Psoas muscle (tissue), 8 donors: ENCODE measurements at places on chromosomes 1 and 21. TPM values are rescaled to one million over a fixed set of nuclear protein-coding genes. Genes with fewer than 3 reads are reported as not detected.

DNA sequence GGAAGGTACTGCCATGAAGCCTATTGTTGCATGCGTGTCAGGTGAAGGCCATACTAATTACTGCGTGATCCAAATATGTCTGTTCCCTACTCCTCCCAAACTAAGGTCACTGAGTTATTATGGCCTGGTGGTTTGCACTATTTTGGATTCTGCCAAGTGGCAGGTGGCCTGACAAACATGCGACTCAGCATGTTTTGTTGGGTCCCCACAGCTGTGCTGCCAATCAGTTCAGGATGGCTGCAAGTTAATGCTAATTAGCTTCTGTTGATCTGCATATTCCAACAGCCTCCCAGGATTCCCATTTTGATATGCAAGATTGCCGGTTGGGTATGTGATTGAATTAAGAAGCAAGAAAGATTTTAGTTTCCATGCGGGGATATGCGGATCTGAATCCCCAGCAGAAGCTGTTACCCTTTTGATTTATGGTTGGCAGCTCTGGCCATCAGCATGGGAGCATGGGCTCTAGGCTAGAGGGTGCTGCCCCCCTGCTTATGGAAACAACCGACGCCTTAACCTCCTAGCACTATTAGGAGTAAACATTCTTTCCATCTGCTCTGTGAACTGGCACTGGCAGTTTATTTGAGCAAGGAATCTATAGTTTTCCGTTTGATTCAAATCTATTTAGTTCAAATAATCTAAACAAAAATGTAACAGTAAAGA lies 429.8 kb upstream of the C1orf87 start:
- H3K4me1 ChIP-seq: no peaks in the 10 kb centered on the region
- H3K4me3 ChIP-seq: no peak overlapping the region
- no peak for DNase-seq
- no peaks in the 10 kb centered on the region for H3K27me3 ChIP-seq

DNA sequence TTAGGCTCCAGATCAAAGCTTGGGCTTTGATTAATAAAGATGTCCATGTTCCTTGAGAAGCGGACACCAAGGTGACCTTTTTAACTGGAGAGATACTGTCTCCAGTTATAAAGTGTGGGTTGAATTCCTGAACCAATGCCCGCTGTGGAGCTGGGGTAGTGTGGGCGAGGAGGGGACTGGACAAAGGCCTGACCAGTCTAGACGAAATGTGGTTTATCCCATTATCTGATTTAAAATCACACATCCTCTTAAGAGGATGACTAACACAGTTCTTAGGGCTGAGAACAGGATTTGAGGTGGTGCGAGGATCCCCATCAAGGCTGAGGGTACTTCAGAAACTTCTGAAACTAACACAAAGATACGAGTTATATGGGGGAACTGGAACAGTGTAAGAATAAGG lies 84.5 kb upstream of the GCLM start:
- no peaks in the 10 kb centered on the region for H3K27me3 ChIP-seq
- H3K4me3 ChIP-seq: no peak overlapping the region
- H3K36me3 ChIP-seq: no peaks in the 10 kb centered on the region
- no peak overlapping the region for H3K27ac ChIP-seq
- H3K4me1 ChIP-seq: no peaks in the 10 kb centered on the region
- no peak for DNase-seq

DNA sequence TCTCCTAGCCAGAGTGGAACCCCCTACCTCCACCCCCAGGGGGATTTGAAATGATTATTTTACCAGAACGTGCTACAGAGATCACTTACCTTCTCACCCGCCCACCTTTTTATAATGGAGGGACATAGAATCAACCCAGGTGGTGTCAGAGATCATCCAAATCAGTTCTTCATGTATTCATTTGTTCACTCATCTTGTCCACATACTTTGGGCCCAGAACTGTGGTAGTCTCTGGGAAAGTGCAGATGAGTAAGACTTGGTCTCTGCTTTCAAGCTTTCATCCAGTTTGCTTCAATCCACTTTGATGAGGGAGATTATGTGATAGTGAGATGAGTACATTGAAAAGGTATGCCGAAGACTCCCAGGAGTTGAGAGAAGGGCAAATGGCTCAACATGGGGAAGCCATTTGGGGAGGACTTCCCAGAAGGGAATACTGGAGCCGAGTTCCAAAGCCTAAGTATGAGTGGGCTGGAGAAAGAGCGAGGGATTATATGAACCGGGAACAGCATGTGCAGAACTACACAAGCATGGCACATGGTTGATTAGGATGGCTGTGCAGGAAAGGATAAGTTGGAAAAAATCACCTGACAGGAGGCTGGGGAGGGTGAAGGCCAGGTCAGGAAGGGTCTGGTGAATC lies 1.9 kb downstream of the FGGY start:
- DNase-seq: no peak
- H3K27ac ChIP-seq: peak overlapping the region; percentile 95
- H3K27me3 ChIP-seq: no peaks in the 10 kb centered on the region
- H3K4me1 ChIP-seq: peaks cover 41% of the 10 kb centered on the region
- no peaks in the 10 kb centered on the region for H3K36me3 ChIP-seq

DNA sequence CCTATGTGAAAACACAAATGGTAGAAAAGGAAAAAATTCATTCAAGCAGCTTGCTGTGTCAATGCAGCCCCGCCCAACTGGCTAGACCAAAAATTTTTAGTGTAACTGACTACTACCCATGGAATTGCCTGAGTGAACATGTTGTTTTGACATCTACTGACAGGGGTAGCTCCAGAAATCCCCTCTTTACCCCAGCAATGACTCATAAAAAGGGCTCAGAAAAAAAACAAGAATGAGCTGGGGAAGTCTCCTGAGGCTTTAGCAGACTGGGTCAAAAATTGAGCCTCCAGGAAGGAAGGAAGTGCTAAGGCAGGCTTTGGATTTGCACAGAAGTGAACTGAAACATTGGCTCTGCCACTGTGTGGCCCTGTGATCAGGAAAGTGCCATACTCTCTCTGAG lies 24.4 kb upstream of the FGGY start:
- H3K4me3 ChIP-seq: no peak overlapping the region
- H3K36me3 ChIP-seq: no peaks in the 10 kb centered on the region
- H3K27me3 ChIP-seq: no peaks in the 10 kb centered on the region
- peaks cover 8% of the 10 kb centered on the region for H3K4me1 ChIP-seq

GRCh38 chr1:230243583-230244353 lies 176.7 kb downstream of the GALNT2 start:
- H3K27ac ChIP-seq: no peak overlapping the region
- H3K27me3 ChIP-seq: no peaks in the 10 kb centered on the region
- DNase-seq: no peak
- H3K4me1 ChIP-seq: no peaks in the 10 kb centered on the region
- no peaks in the 10 kb centered on the region for H3K36me3 ChIP-seq
- H3K4me3 ChIP-seq: no peak overlapping the region

GRCh38 chr21:41678016-41678923 lies 88.6 kb downstream of the RIPK4 start:
- no peaks in the 10 kb centered on the region for H3K4me1 ChIP-seq
- H3K4me3 ChIP-seq: no peak overlapping the region
- no peak overlapping the region for H3K27ac ChIP-seq
- H3K36me3 ChIP-seq: no peaks in the 10 kb centered on the region
- no peaks in the 10 kb centered on the region for H3K27me3 ChIP-seq
- DNase-seq: no peak

Gene INSRR
- not detected for total RNA-seq

Gene OPRD1
- total RNA-seq: 0.07 TPM
